GM12864 (cell line): ENCODE measurements at places on chromosomes 2 and 18.

DNA sequence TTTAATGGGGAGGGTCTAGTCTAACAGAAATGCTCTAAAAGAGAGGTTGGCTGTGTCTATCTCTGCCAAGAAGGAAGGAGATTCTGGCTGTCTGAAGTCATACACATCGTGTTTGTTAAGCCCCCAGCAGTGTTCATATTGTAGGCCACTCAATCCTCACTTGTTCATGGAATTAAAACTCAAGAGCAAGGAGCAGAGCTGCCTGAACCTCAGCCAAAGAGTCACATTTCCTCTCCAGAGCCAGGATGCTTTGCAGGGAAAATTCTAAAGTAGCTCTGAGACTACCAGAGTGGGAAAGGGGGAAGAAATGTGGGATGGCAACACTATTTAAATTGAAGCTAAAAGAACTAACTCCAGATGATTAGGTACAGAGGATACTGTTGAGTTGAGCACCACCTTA is 190.7 kb upstream of the CXCR4 start:
- no peak for DNase-seq

DNA sequence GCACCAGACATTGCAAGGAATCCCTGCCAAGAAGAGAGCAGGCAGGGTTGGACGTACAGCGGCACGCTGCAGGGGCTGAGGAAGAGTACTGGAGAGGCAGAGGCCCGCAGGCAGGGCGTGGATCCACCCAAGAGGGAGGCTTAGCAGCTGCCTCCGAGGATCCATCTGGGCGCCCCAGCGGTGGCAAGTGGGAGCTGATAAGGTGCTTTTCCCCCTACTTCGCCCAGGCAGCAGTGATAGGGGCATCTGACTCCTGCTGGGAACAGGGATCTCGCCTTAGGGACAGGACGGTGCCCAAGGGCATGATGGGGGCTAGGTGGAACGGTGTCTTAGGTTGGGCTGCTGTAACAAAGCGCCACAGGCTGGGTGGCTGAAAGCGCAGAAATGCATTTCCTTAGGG is 67.4 kb upstream of the HS6ST1 start:
- DNase-seq: no peak

- no peak for DNase-seq
Observed at GRCh38 chr2:126707191-126707590, 51.2 kb downstream of the GYPC start.

- DNase-seq: no peak
Observed at GRCh38 chr2:24085200-24085489, 511 bp upstream of the TP53I3 start.

DNA sequence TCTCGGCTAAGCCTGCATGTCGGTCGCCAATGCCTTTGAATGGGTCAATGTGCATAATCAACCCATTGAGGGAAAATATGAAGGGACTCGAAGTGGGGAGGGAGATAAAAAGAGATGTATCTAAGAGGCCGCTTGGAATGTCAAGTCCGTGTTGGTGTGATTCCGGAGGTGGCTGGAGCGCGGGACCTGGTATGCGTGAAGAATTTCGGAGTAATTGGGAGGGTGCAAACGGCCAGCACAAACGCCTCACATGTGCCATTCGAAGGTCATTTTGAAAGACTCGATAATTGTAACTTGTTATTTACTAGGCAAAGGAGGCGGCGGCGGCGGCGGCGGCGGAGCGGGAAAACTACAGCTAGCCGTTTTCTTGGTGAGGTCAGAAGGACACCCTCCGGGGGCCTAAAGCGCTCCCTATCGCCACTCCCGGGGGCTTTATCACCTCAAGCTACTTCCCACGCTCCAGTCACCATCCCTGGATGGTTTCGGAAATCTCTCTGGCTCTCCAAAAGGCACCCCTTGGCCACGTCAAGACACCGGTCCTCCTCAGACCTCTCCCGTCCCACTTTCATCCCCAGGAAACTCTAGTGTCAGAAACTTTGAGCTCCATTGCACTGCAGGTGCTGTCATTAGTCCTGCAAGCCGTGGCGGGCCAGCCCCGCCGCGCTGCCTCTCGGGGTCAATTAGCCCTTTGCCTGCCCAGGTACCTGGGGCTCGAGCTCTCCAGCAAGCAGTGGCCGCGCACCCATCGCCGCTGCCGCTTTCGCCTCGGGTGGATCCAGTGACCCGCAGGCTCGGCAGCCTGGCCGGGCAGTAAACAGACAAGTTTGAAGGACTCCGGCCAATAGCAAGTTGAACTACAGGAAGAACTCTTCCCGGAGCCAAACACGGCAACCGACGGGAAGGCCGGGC is 1.5 kb downstream of the ERBB4 start:
- DNase-seq: no peak

- no peak for DNase-seq
Observed at GRCh38 chr2:43743706-43744105, 30.1 kb upstream of the DYNC2LI1 start.

GRCh38 chr2:144459937-144460336 is 60.0 kb downstream of the ZEB2 start:
- no peak for DNase-seq

GRCh38 chr2:134268265-134268664 is 14.4 kb downstream of the MGAT5 start:
- no peak for DNase-seq

DNA sequence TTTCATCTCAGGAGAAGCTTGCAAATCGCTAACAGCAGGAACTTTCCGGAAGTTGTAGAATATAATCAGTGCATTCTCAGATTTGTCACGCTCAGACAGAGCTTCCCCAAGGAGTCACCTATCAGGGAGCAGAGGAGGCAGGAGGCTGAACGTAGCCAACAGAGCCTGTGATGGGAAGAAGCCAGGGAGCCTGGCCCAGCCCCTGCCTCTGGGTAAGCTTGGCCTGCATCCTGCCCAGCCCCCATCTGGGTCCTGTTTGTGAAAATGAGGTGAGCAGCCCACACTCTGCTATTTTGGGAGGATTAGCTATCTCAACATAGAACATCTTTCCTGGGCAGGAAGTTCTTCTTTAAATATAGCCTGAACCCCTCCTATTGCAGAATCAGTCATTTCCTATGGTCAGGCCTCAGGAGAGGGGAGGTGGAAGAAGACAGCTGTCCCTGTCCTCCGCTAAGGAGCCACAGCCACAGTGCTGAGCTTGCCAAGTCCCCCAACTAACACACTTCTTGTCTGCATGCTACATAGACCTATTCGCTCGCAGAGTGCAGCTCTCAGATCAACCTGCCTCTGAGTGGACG is 19.2 kb upstream of the PKDCC start:
- DNase-seq: peak; percentile 55

DNA sequence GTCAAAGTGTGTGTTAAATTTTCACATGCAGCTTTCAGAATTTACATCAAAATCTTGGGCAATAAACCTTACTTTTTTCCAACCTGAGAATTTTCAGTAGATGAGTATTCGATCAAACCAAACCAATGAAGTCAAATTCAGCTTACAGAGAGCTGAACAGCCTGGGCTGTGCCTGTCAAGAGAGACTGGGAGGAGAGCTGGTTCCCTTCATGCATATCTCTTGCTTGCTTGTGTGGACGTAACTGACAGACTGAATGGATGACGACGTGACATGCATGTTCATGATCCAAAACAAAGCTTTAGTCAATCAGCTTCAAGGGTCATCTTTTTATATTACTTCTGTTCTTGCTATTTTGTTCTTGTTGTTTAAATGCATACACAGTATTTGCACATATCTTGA is 145.2 kb downstream of the GALNT3 start:
- DNase-seq: no peak

GRCh38 chr18:31526374-31526773 is 28.4 kb downstream of the DSG2 start:
- DNase-seq: no peak

- DNase-seq: no peak
Observed at GRCh38 chr2:50018292-50018691, 864.0 kb upstream of the FSHR start.

GRCh38 chr18:76687304-76687962 is 134.9 kb upstream of the ZNF236 start:
- no peak for DNase-seq

- no peak for DNase-seq
Observed at GRCh38 chr18:3748086-3748485, 298.1 kb downstream of the TGIF1 start.

DNA sequence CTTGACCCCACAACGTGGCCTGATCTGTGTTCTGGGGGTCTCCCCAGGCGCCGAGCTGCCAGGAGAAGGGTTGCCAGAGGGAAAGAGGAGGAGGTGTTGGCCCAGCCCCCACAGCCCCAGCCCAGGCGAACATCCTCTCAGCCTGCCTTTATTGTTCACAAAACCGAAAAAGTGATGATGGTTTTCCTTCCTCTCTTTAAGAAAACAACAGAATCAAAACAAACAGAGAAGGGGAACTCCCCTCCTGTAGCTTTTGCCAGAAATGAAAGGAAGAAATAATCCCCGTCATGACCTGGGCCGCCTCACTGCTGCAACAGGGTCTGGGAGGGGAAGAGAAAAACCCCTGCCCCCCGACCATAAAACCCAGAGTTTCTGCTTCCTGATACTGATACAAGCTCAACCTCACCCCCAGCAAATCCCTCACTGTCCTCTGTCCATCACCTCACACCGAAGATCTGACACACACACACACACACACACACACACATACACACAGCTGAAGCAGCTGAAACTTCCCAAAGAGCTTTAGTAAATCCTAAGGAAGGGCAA is 52.0 kb downstream of the ZFP36L2 start:
- DNase-seq: peak; percentile 75

GRCh38 chr2:158115202-158115767 is 13.6 kb downstream of the UPP2 start:
- DNase-seq: no peak

DNA sequence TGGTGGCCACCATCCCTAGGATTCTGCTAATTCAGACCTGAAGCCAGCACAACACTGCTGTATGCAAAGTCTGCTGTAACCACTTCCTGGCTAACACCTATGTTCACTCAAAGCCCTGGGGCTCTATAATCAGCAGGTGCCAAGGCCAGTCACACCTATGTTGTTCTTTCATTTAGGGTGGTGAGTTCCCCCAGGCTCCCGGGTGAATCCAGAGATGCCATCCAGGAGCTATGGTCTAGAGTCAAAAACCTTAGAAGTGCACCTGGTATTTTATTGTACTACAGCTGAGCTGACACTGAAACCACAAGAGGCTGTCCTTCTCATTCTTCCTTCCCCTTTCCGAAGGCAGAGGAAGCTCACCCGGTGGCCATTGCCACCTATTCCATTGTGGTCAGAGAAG is 46.2 kb upstream of the CCDC141 start:
- DNase-seq: peak; percentile 52

- DNase-seq: no peak
Observed at GRCh38 chr2:55772109-55772980, 78.7 kb upstream of the PNPT1 start.
